WTC11 (cell line): ENCODE measurements at places on chromosomes 4 and X.
A peak's percentile ranks its signal among the peaks of the same experiment; 100 is the strongest.

DNA sequence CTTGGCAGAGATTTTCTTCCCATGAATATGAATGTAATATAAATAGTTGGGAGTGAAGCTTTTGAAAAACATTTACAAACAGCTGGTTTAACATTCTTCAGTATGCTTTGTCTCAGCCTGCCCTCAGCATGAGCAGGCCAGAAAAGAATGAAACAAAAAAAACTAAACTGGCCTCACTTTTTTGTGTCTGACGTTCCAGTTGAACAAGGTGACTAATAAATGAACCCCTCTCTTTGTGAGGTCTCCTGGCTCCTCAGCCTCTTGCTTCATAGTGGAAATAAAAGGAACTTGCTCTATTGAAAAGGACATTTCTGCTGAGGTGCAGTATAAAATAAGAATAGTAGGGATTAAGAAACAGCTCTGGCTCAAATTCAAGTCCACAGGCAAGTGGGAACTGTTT is 9.4 kb downstream of the CHST7 start:
- no peak for DNase-seq

DNA sequence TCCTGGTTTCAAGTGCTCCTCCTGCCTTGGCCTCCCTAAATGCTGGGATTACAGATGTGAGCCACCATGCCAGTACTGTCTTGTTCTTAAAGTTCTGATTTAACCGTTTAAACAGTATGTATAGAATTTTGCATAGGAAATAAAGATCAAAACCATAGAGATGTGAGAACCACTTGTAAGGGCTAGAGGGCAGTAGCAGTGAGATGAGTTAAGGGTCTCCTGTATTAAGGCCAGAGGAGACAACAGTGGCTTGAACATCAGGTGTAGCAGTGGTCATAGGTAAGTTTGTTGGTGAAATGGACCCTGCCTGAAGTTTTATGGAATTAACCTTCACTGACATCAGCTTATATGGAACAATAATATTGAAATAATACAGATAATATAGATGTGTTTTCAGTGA is 155.7 kb downstream of the SLC4A4 start:
- DNase-seq = no peak

DNA sequence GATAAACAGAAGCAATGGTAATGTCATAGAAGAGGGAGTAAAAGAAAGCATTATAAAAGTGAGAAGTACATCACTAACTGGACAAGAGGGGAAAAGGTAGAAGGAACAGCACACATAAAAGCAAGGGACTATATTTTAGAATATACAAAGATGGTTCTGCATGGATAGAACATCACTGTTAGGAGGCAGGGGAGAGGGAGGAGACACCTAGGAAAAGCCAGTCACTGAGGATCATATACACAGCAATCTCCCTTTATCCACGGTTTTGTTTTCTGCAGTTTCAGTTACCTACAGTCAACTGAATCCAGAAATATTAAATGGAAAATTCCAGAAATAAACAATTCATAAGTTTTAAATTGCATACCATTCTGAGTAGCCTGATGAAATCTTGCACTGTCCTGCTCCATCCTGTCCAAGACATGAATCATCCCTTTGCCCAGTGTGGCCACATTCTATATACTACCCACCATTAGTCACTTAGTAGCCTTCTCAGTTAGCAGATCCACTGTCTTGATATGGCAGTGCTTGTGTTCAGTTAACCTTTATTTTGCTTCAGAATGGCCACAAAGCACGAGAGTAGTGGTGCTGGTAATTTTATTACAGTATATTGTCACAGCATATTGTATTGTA is 74.2 kb downstream of the PPA2 start:
- DNase-seq = no peak

GRCh38 chr4:173793937-173794510 is 264.0 kb upstream of the HAND2 start:
- no peak for DNase-seq

- DNase-seq = no peak
Observed at GRCh38 chr4:41334182-41334581, 77.5 kb downstream of the UCHL1 start.

- no peak for DNase-seq
Observed at GRCh38 chr4:89618151-89618550, 218.8 kb downstream of the SNCA start.

DNA sequence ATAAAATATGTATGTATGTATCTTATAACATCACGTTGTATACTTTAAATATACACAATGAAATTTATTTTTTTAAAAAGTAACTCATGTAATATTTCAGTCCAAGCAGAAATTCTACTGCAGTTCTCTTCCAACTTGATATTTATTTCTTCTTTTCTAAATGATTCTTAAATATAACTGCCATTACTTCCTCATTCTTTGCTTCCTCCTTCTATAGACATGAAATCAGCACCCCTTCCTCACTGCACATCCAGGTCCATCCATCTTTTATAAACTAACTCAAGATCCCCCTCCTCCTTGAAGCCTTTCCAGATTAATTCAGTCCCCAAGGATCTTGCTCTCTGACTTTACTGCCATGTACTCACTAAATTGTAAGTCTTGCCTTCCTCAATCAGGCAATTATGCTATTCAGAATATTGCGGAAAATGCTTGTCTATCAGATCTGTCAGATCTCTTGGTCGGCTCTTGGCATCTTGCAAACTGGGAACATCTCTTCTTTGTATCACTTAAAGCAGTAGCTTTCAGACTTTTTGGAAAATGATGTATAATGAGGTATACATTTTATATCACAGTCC is 3.7 kb downstream of the GPRIN3 start:
- DNase-seq = no peak

DNA sequence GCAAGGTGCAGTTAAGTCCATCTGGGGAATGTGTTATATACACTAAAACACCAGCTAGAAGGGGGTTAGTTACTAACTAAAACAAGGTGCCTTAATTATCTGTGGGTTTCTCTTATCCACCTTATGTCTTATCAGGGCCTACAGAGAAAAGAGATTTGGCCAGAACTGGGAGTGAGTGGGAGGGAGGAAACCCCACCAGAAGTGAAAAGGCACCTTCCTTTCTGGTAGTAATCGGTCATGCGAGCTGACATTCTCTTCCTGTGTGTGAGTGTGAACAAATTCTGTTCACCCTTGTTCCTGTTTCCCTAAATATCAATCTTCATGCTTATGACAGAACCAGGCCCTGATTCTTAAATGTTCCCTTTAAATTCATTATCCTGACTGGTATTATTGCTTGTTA is 43.5 kb downstream of the SRPX2 start:
- no peak for DNase-seq

DNA sequence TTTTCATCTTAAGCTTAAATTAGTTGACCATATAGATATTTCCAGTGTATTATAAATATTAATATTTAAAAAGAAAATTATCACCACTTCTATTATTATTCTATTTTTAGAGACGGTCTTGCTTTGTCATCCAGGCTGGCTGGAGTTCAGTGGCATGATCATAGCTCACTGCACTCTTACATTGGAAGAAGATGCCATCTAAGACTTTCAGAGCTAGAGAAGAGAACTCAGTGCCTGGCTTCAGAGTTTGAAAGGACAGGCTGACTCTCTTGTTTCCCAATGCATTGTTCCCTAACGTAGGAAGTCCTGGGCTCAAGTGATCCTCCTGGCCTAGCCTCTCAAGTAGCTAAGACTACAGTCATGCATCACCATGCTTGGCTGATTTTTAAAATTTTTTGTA is 75.9 kb downstream of the FIP1L1 start:
- no peak for DNase-seq

GRCh38 chrX:21658746-21659145 is 616 bp upstream of the KLHL34 start:
- peak; percentile 53 for DNase-seq

- DNase-seq = no peak
Observed at GRCh38 chrX:107360788-107361360, 88.6 kb upstream of the FRMPD3 start.

GRCh38 chr4:21248331-21248730 is 548.1 kb downstream of the PACRGL start:
- DNase-seq = no peak

- DNase-seq = no peak
Observed at GRCh38 chr4:87589531-87589930, 18.8 kb upstream of the DSPP start.

DNA sequence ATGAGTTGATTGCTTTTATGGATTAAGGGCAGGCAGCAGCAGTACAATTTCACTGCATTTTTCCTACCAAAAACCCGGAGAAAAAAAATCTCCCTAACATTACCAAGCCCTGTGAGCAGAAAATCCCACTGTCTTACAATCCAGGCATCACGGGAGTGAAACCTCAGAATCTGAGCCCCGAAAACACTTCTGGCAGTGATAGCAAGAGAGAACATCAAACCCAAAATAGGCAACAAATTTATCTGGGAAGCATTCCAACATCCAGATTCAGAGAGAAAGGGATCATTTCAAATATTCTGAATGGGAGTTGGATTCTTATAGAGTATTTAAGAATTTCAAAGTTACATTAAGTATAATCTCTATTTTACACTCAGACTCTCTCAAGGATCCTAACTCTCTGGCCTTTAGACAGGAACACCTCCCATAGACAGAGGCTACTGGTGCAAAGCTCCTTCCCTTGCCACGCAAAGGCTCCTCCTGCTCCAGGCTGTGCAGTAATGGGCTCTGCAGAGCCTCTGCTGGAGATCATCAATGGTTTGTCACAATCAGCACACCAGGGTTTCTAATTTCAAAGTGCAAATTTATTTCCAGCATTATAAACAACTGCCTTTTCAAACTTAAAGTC is 256.9 kb downstream of the PARM1 start:
- no peak for DNase-seq

DNA sequence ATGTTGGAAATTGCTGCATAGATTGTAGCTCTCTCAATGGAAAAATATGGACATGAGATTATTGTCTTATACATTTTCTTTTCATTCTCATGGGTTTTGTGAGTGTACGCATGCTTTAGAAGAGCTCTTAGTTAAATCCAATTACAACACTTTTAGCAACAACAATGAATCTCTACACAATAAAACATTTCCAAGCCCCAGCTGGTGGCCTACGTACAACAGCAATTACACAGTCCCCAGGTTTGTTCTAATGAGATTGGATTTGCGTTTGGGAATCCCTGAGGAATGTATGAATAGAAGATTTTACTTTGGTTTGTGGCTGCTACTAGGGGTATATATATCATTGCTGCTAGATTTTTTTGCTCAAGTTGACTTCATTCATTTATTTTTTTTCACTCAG is 98.6 kb downstream of the FHDC1 start:
- no peak for DNase-seq

GRCh38 chr4:108355902-108356535 is 187.3 kb upstream of the LEF1 start:
- no peak for DNase-seq

DNA sequence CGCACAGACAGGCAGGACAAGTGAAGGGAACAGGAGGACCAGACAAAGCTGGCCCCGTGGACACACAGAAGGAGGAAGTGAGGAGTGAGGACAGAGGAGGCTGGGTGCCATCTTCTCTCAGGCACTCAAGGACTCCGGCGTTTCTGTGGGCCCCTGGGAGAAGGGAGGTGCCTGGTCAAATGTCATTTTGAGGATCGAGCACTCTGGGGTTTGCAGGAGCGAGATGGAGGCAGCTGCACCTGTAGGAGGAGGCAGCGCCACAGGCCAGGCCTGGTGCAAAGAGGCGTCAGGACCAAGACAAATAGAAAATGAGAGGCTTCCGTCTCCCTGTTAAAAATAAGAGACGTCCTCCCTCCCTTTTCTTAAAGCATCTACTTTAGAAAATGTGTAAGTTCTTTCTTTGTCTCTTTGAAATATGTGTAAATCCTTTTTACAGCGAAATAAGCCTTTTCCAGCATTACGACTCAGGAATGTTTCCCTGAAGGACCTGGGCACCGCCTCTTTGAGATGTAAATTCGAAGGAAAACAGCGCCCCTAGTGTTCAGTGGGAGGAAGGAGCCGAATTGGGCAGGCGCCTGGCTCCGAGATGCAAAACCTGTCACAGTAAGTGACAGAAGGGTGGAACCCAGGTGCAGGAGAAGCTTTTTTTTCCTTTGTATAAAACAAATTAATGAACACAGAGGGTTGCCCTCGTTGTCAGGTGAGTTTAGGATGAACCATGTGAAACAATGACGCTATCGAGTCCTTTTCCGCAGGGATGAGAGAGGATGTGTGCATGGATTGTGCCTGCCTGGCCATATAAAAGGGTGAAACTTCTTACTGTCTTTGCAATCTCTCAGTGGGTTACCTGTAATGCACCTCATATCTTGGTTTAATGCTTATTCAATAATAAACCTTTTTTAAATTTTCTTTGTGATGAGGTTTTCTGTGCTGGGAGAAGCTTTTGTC is 1.4 kb upstream of the C4orf50 start:
- peak; percentile 76 for DNase-seq

- DNase-seq = peak; percentile 30
Observed at GRCh38 chr4:41212616-41213203, 1.6 kb downstream of the APBB2 start.

DNA sequence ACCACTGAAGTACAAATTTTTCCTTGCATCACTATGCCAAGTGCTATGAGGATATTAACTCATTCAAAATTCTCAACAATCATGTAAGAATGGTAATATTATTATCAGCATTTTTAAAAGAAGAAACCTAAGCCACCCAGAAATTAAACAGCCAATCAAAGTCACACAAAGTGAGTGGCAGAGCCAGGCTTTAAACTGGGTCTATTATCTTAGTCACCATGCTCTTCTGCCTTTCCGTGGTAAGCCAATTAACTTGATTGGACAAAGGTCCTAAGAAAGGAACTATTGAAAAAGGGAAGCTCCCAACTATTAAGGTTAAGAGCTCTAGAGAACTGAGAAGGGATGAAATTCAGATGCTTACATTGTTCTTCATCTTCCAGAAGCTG is 111.5 kb downstream of the ASB9 start:
- DNase-seq = no peak

DNA sequence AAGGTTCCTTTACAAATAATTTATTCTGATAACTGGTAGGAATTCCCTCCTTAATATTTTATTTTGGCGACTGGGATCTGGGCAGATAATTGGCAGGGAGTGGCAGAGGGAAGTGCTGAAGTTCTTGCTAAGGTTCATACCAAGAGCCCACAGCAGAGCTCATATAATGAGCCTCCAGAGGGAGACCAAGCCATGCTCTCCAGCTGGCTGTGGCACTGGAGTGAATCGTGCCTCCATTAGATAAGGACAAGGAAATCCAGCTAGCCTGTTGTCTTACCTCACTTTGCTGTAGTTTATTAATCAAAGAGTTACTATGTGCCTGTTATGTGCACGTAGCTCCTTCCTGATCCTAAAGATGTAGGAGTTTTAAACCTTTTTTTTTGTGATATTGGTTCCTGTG is 1.3 kb downstream of the ASB12 start:
- DNase-seq = no peak

- no peak for DNase-seq
Observed at GRCh38 chr4:171812333-171812664, 905 bp upstream of the GALNTL6 start.

- DNase-seq = no peak
Observed at GRCh38 chrX:150704030-150704613, 10.9 kb downstream of the MTMR1 start.

GRCh38 chrX:141278306-141278705 is 36.0 kb upstream of the SPANXC start:
- peak; percentile 7 for DNase-seq

GRCh38 chrX:13287816-13288215 is 32.0 kb downstream of the ATXN3L start:
- no peak for DNase-seq
